ENCODE measurements at places on chromosomes 1 and 21.

DNA sequence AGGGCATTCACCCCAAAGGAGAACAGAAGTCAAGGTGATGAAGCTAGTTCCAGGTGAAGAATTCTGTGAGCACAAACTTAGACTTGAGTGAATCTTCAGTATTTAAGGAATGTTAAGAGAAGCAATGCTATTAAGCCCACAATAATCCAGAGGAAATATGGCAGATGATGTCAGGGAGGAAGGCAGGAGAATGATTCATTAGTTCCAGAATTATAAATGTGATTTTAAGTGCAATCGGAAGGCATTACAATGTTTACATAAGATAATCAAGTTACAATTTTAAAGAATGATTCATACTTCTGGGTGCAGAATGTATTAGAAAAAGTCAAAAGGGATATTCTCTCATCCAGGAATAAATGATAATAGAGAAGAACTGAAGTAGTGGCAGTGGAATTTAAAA, 545.2 kb upstream of the BRINP3 start:
- DNase-seq, result peak; percentile 59

GRCh38 chr1:205766038-205766437, 9.2 kb downstream of the RAB29 start:
- DNase-seq, result no peak

DNA sequence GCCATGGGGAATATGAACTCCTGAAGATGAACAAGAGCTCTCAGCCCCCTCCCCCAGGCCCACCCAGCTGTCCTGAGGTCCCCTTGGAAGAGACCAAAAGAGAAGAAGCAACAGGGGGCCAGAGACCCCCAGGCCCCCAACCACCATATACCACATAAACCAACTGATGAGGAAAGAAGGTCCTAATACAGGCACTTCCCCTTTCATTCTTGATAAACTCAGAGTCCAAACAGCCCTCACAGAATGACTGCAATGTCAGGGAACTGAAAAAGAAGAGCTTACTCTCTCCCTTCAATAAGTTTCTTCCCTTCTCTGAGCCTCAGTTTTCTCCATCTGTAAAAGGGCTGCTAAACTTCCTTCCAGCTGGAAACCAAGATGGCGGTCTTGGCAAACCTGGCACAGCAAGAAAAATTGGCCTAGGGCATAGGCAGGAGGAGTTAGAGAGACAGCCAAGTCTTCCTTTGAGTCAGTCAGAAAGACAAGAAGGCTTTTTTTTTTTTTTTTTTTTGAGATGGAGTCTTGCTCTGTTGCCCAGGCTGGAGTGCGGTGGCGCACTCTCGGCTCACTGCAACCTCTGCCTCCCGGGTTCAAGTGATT, 90.5 kb downstream of the VWA5B1 start:
- no peak for DNase-seq

GRCh38 chr1:241603731-241604245, 36.4 kb downstream of the CHML start:
- DNase-seq, result peak; percentile 35

DNA sequence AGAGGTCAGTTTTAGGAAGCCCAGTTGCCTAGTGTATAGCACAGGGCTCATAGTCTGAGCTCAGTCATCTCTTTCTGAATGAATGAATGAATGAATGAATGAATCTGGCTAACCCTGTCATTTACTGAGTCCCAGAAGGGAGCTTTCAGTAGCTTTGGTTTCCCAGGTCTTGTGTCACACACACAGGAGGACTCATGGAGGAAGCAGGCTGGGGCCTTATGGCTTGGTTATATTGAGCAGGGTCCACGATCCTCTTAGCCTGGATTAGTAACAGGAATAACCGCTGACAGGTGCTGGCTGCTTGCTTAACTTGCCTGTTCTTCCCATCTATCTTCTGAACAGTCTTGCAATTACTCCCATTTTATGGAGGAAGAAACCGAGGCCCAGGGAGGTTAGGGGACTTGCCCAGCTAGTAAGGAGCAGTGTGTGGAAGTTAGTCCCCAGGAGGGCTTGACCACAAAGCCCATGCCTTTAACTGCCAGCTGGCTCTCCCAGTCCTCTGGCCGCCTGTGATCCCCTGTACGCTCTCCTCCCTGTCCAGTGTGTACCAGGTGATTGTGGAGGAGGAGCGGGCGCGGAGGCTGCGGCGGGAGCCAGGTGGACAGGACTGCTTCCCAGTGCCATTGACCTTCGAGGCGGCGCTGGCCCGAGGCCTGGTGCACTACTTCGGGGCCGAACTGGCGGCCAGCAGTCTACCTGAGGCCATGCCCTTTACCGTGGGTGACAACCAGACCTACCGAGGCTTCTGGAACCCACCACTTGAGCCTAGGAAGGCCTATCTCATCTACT, 46.0 kb downstream of the PTPRU start:
- DNase-seq, result no peak

GRCh38 chr1:228353601-228354371, 52.8 kb downstream of the TRIM11 start:
- no peak for DNase-seq

GRCh38 chr1:206802401-206802800, 30.1 kb upstream of the IL10 start:
- peak; percentile 16 for DNase-seq

DNA sequence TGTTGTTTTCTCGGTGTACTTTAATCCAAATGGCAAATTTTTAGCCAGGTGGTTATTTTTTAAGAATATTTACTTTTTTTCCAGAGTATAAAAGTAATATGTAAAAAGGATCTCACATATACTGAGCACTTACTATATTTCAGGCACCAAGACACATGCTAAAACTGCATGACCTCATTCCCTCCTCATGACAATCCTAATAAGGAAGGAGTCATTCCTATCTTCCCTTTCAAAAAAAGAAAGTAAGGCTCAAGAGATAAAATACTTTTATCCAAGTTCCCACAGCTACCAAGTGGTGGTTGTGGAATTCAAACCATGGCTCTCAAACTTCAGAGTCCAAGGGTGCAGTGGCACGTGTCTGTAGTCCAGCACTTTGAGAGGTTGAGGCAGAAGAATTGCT, 19.4 kb downstream of the ATP2B4 start:
- DNase-seq, result no peak

DNA sequence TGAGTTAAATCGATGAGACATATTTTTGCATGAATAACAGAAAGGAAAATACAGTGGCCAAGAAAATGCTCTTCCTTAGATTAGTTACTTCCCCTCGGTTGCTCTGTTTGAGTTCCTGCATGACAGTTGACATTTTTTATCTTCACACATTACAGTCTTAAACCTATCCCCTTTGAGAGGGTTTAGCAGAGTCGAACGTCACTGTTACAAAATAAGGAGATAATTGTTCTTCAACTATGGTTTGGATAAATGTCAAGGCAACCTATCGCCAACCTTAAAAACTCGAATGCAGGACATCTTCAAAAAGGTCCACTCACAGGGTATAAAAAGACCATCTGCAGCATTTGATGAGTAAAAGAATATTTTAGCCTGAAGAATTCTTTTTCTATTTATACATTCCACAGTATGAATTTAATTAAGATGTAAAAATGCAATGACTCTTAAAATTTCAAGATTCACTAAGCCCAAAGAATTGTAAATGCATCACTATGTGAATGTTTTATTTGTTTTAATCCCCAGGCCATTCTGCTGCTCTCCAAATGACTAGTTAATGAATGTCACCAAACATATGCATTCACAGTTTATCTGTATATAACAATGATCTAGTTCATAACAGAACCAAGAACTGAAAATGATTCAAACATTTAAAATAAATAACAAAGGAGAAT, 68.9 kb upstream of the COL11A1 start:
- DNase-seq, result peak; percentile 26

- DNase-seq, result peak; percentile 95
Observed at GRCh38 chr1:110460253-110461220, 9.6 kb downstream of the PROK1 start.

DNA sequence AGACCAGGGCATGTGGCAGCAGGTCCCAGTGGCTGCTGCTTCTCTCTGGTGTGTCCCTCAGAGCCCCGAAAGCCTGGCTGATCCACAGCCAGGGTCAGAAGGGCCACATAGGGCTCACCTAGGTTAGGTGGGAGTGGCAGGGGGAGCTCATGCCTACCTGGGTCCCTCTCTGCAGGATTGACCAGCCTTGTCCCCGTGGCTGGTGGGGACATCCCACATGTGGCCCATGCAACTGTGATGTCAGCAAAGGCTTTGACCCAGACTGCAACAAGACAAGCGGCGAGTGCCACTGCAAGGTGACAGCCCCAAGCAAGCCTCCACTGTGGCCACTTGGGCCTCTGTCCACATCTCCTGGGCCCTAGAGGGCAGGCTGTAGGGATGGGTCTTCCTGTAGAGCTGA, 15.7 kb downstream of the CELSR2 start:
- no peak for DNase-seq

DNA sequence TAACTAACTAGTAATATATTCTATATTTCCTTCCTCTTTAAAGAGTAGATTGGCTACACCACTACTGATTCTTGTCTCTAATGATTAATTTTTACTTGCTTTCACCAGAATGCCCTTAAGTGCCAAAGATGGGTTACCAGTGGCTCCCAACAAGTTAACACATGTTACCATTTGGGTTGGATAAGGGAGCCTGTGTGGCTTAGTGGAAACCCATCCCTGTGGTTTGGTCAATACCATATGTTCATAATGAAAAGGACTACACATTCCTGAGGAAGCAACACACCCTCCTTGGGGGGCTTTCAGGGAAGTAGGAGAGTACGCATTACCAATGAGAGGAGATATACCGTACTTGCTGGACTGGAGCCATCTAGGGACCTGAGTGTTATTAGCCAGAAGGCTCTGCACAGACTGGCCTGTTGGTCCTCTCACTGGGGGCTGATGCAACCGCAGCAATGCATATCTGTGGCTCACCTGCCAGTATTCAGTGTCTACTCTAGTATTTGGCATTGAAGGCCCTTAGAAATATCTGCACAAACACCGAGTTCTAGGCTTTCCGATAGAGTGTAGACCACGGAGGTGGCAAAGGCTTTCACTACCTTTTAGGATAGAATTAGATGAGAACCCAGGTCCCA, 29.3 kb upstream of the PLXNA2 start:
- no peak for DNase-seq

DNA sequence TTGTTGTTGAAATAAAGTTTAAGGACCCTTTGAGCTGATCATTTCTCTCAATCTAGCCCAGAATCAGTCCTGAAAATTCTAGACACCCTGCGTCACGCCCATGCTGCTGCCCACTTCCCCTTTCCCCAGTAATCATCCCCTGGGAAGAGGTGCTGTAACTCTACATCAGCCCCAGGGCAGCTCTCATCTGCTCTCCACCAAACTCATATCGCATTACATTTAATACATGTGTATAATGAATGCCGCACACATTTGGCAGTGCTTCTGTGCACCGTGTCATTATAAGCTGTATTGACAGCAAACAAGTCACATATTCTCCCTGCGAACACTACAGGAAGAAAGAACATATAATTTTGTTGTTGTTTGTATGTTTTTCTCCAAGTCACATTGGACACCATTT, 539.7 kb upstream of the DAB1 start:
- DNase-seq, result no peak

- peak; percentile 24 for DNase-seq
Observed at GRCh38 chr1:87426463-87427249, 98.0 kb downstream of the LMO4 start.

GRCh38 chr1:154623358-154623757, 15.4 kb upstream of the ADAR start:
- DNase-seq, result no peak

- no peak for DNase-seq
Observed at GRCh38 chr1:232390590-232390989, 239.3 kb downstream of the SIPA1L2 start.

GRCh38 chr1:231702804-231703203, 76.2 kb downstream of the DISC1 start:
- peak; percentile 53 for DNase-seq

- DNase-seq, result peak; percentile 70
Observed at GRCh38 chr1:179164494-179164893, 65.0 kb downstream of the ABL2 start.

DNA sequence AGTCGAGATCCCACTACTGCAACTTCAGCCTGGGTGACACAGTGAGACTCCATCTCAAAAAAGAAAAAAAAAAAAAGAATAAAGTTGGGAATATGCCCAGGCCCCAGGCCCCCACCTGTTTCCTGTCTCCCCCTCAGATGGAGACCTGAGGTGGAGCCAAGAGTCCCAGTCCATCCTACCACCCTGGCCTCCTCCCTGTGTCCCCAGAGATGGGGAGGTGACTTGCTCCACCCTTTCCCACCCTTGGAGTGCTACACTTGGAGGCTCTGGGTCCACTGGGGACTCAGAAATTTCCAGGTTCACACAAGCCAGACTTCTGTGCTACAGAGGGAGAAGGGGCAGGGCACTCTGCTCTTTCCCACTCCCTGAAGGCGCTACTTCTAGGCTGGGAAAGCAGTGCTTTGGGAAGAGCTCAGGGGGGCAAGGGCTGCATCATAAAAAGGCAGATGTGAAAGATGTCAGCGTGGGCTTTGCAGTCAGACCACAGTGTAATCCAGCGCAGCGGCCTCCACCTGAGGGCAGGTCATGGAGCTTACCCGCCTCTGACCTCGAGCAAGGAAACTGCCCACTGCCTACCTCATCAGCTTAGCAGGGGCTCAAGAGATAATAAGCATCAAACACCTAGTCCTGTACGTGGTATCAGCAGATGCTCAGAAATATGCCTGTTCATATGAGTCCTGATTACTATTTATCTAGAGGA, 13.4 kb downstream of the TMEM63A start:
- DNase-seq, result no peak

DNA sequence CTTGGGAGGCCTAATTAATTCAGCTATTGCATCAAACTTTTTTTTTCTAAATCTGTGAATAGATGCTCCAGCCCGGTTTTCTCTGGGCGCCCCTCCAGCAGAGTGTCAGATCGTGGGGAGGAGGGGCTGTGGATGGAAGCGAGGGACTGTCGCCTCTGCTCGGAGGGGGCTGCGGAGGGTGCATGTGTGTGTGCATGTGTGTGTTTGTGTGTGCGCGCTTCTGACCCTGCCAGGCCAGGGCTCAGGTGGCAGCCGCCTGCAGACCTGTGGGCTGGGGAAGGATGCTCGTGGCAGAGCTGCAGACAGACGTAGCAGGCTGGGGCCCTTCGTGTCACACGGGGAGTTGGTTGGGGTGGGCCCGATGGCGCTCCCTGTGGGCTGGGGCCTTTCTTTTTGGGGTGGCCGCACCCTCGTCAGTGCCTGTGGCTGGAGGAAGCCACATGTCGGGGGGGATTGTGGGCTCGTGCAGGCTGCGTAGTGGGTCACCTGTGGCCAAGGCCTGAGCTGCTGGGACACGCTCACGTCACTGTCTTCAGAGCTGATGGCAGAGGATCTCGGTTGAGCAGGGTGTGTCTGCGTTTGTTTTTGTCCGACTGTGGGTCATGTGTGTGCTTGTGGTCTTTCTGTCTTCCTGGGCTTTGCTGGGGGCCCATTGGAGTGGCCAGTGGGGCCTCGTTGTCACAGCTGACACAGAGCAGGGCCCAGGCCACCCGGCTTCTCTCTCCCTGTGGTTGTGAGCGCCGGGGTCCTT, 2.8 kb downstream of the SKI start:
- DNase-seq, result peak; percentile 49

GRCh38 chr1:117537291-117537920, 68.4 kb upstream of the TENT5C start:
- DNase-seq, result no peak

Measured in adipocyte (in vitro differentiated cells).